Nucleus accumbens (tissue), 56 donors: ENCODE measurements at places on chromosomes 13 and 19.

- no peak for DNase-seq
Observed at GRCh38 chr19:48906324-48906723, 6.2 kb downstream of the NUCB1 start.

GRCh38 chr19:927780-928401 lies 2.1 kb downstream of the ARID3A start:
- DNase-seq = no peak

DNA sequence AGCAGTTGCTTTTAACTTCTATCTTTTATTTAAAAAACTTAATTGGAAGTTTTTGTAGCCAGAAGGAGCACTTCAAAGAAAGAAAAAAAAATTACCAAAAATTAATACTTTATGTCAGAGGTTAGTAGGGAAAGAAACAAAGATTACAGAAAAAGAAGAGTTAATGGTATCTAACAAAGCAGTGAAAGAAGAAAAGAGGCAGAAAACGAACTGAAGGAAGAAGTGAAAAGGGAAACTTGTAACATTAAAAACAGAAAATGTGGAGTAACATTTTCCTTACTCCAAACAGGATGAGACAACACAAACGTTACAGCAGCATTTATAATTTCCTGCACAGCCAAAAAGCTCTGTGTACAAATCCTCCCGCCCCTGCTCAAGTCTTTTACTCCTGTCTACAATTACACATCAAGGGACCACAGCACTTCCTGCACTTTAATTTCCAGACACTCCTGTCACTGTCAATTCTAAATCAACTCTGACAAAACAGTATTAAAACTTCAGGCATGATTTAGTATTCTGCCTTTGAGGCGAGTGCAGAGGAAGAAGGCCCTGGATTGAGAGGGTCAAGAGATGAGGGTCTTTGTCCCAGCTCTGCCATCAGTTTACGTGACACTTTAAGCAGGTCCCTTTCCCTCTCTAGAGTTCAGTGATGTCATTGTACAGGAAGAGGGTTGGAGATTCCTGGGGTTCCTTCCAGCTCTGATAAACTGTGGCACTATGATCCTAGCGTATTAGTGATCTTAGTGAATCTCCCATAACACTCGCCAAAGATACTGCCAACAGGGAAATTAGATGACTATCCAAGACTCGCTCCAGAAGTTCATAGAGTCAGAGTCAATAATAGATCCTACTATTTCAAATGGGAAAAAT lies 53.2 kb upstream of the LSM14A start:
- no peak for DNase-seq

- DNase-seq = no peak
Observed at GRCh38 chr13:52010890-52011631, at the start of gene ATP7B. Gene ATP7B, minus strand, starts transcription at chr13:52011450. Its CDS starts 113 bp downstream, at chr13:52011337.

GRCh38 chr13:99448546-99448945 lies 52.7 kb upstream of the TM9SF2 start:
- no peak for DNase-seq
